ENCODE measurements at places on chromosomes 16 and 17. TPM values are rescaled to one million over a fixed set of nuclear protein-coding genes. Genes with fewer than 3 reads are reported as not detected.

- DNase-seq = peak; percentile 5
Measured at GRCh38 chr17:12342609-12343435, 322.1 kb downstream of the MAP2K4 start.

GRCh38 chr16:83951544-83951943 is 1.5 kb upstream of the OSGIN1 start:
- DNase-seq = no peak

The PRM1 gene
- not detected for total RNA-seq

DNA sequence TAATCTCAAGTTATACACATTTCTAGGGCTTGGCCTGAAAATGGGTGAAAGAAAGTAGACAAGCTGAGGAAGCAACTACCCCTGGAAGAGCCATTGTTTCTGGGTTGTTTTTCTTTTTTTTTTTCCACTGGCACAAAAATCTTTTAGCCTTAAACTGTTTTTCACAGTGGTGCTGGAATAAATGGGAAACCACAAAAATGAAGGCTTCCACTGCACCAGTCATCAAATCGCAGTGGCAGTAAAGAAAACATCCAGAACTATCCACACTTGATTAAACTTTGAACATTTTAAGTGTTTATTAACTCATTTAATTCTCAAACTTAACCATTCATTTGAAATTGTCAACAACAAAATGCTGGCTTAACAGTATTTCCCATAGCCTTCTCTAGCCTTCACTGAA is 14.3 kb downstream of the CMTM4 start:
- no peak for DNase-seq

The GPR139 gene
- total RNA-seq = not detected
